Foreskin keratinocyte (primary cell): ENCODE measurements at places on chromosomes 1 and 21.
A peak's percentile ranks its signal among the peaks of the same experiment; 100 is the strongest.

DNA sequence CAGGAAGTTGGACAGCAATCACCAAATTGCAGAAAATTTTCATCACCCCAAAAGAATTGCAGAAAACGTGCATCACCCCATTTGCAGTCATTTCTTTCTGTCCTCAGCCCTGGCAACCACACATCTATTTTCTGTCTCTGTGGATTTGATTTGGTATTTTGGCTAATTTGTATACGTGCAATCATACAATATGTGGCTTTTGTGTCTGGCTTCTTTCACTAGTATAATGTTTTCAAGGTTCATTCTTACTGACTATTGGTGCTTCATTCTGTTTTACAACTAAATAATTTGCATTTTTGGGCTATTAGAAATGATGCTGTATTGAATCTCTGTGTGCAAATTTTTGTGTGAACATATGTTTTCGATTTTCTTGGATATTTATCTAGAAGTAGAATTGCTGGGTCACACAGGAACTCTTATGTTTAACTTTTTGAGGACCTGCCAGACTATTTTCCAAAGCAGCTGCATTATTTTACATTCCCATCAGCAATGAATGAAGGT lies 24.8 kb upstream of the PRDM2 start:
- DNase-seq, result no peak

DNA sequence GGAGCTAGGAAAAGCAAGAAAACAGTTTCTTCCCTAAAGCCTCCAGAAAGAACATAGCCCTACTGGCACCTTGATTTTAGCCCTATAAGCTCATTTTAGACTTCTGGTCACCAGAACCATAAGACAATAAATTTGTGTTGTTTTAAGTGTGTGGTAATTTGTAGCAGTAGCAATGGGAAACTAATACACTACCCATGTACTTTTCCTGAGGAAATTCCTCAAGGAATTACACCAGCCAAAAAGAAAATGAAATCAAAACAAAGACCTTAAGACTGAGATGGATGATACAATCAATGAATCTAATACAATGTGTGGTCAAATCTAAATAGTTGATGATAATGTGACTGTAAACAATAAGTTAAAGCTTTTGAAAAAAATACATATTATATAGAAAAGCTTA lies 11.8 kb downstream of the VAMP4 start:
- no peak for DNase-seq

DNA sequence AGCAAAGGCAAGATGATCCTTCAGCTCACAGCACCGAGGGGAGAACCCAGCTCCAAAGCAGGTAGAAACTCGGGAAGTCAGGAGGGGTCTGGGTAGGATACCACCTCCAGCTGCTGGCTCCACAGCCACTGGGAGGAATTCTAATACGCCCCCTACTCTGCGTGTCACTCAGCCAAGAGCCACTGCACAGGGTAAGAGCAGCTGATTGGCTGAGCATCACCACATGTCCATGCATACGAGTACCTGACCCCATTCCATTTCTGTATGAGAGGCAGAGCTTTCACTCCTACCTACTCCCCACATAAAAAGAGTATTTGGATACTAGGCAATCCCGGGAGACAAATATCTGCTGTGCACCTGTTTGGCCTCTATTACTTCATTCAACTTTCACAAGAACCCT lies 121.4 kb downstream of the RRAGC start:
- no peak for DNase-seq

- no peak for DNase-seq
Observed at GRCh38 chr1:11984576-11984975, 4.3 kb downstream of the MFN2 start.

GRCh38 chr1:103959565-103959964 lies 209.9 kb downstream of the AMY1C start:
- DNase-seq, result no peak

DNA sequence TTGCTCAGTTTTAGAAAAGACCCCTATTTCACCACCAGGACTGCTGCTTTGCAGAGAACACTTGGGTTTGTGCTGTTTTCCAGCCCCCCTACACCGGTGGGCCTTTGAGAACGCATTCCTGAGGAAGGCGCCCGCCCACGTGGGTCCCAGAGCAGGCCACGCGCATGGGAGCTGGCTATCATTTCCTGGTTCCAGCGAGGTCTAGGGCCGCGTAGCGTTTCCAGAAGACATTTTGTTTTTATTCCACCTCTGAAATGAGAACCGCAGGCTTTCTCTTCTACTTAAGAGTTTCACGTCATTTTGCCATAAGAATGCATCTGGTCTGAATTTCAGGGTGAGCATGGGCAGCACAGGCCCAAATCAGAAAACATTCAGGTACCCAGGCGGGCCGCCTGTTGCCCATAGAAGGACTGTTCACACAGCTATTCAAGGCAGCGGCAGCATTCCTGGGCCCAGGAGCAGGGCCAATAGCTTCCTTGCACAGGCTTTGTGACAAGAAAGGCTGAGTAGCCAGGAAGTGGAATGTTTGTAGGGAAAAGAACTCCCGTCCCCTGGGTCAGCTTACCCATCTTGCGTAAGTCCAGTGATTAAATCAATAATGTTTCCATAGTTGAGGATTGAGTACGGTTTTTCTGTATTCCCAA lies 1.4 kb upstream of the KLHL21 start:
- DNase-seq, result no peak

- no peak for DNase-seq
Observed at GRCh38 chr1:151009206-151009587, 948 bp downstream of the PRUNE1 start.

DNA sequence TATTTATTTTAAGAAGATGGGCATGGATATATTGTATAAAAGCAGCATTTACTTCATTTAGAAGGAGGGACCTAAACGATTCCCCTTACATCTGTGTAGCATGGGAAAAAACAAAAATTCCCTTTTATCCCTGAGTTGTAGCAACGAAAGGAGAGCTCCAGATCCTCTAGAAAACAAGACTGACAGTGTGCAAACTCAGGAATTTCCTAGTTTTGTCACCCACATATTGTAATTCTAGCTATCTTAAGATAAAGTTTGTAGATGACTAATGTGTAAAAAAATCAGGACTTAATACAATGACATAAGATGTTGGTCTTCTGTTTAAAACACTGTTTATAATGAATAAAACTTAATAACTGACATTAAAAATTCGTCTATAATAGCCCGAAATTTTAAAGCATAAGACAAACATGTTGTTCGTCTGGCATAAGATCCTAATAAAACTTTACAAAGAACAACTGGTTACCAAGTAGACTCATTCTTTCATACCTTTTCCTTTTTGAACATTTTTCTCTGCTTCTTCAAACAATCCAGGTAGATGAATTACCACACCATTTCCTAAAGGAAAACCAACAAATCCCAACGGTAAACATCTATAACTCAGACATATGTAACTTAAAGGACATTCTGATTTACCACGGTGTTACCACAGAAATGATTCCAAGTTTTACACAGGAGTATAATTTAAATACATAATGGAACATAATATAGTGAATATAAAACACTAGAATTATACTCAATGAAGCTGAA lies 15.2 kb downstream of the ADSS2 start:
- no peak for DNase-seq

GRCh38 chr1:208209286-208209685 lies 34.9 kb downstream of the PLXNA2 start:
- peak; percentile 82 for DNase-seq

DNA sequence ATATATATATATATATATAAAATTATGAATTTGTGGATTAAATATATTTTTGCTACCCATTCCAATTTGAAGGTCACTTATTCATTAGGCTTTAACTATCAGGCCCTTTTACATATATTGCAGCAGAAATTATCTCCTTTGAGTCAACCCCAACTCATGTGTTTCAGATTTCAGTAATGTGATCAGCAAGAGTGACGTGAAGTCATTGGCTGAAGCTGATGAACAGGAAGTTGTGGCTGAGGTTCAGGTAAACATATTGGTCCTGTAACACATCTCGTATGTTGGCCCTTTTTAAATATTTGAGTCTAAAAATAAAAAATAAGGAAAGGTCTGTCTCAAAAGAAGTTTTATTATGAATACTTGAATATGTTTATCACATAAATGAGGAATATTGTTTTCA lies 8.5 kb downstream of the VPS45 start:
- no peak for DNase-seq

GRCh38 chr1:90317628-90318027 lies 322.7 kb downstream of the ZNF326 start:
- peak; percentile 12 for DNase-seq

- no peak for DNase-seq
Observed at GRCh38 chr1:4024811-4025210, 124.7 kb upstream of the C1orf174 start.

DNA sequence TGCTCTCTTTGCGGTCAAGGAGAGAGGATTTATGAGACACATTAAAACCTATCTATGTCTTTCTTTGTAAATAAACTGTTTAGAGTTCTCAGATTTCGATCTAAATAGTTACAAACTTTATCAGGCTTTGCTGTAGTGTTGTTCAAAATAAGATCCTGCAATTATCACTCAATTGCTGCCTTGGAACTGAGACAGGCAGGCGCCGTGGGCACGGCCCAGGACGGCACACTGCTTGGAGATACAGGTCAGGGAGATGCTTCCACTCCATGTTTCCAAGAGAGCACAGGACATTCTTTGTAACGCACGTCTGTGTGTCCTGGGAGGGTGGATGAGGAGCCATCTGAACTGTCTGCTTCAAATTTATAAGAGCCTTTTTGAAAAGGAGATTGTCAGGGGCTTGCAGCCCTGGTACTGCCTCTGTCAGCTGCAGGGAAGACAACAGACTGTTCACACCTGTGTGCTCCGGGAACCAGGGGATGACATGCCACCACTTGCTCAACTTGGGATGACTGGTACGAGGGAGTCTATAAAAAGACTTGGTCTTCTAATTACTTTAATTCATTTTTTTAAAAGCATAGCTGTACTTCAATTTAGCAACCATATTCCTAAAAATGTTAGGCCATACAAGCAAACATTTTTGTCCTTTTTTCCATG lies 472.9 kb upstream of the RUNX1 start:
- peak; percentile 38 for DNase-seq

DNA sequence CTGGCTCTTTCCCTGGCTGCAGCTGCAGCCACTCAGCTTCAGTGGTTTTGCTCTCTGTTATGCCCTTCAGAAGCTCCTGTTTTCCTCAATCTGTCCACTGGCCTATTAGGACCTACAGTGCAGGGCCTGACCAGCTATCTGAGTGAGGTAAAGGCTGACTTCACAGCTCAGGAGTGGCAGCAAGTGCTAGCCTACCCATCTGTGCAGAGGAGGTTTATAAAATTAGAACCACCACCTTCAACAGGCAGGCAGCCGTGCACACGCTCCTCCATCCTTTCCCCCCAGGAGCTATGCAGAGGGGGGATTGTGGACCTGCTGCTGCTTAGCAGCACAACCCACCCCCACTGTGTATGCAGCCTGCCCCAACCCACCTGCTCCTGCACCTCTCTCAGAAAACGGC lies 8.3 kb downstream of the ADAR start:
- DNase-seq, result no peak

DNA sequence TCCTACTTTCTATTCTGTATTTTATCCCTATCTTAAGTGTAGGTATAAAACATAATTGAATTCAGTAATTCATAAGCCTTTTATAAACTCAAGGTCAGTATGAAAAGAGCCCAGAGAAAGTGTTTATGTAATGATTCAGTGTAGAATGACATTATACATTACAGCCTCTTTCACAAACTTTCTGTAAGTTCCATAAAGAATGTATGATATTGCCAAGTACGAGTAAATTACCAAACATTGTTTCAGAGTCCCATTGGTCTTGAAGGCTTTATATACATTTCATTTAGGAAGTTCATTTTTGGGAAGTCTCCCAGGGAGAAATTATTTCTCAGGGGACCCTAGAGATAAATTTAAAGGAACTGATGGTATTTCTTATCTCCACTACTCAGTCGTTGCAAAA lies 37.8 kb upstream of the VAMP3 start:
- no peak for DNase-seq

GRCh38 chr1:37152491-37152890 lies 118.2 kb upstream of the GRIK3 start:
- DNase-seq, result no peak

GRCh38 chr1:10553118-10553517 lies 78.4 kb downstream of the PEX14 start:
- no peak for DNase-seq

- no peak for DNase-seq
Observed at GRCh38 chr1:55534565-55535121, 319.5 kb upstream of the USP24 start.

DNA sequence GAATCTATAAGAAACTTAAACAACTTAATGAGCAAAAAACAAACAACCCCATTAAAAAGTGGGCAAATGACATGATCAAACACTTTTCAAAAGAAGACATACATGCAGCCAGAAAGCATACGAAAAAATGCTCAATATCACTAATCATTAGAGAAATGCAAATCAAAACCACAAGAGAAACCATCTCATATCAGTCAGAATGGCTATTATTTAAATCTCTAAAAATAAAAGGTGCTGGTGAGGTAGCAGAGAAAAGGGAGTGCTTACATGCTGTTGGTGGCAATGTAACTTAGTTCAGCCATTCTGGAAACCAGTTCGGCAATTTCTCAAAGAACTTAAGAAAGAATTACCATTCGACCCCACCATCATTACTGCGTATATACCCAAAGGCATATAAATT lies 147.7 kb downstream of the FAF1 start:
- no peak for DNase-seq

GRCh38 chr1:2021550-2021949 lies 2.4 kb downstream of the GABRD start:
- DNase-seq, result no peak

DNA sequence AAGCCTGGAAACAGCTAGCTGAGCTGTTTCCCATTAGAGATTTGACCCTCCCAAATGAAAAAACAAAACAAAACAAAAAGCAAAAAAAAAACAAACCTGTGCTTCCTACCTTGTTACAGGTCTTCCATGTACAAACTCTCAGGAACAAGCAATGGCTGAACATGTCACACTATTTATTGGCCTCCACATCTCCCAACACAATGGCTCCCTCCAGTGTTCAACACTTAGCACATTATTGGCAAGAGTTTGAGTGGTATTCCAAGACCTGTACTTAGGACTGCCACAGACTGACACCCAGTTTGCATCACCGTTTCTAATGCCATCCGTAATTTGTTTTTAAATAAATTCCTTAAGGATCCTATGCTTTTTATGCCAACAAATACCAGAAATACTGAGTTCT lies 195.0 kb upstream of the OLFM3 start:
- no peak for DNase-seq

- peak; percentile 49 for DNase-seq
Observed at GRCh38 chr1:245084551-245084950, 70.2 kb upstream of the KIF26B start.

GRCh38 chr1:166383635-166384346 lies 217.0 kb upstream of the FAM78B start:
- DNase-seq, result no peak

GRCh38 chr1:180970333-180971079 lies 52.2 kb downstream of the STX6 start:
- DNase-seq, result no peak

DNA sequence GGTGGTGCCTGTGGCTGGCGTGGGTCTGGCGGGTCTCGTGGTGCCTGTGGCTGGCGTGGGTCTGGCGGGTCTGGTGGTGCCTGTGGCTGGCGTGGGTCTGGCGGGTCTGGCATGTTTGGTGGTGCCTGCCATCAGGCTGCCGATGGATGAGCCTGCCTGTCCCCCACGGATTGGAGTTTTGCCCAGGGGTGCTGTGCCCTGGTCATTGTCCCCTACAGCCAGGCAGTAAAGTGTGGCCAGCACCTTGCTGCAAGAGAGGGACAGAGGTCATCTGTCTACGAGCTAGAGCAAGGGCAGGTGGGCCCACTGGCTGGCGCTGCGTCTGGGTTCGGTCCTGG lies 41.8 kb downstream of the SKI start:
- DNase-seq, result no peak

- DNase-seq, result no peak
Observed at GRCh38 chr1:158113759-158114127, 67.0 kb upstream of the CD1D start.

GRCh38 chr21:16554503-16554902 lies 824.7 kb downstream of the USP25 start:
- DNase-seq, result no peak
